ENCODE measurements at places on chromosomes 2 and 18.

GRCh38 chr2:58035352-58035751, 11.3 kb upstream of the VRK2 start:
- no peak for DNase-seq

- DNase-seq: no peak
Observed at GRCh38 chr2:236767941-236768340, 198.3 kb downstream of the ACKR3 start.

DNA sequence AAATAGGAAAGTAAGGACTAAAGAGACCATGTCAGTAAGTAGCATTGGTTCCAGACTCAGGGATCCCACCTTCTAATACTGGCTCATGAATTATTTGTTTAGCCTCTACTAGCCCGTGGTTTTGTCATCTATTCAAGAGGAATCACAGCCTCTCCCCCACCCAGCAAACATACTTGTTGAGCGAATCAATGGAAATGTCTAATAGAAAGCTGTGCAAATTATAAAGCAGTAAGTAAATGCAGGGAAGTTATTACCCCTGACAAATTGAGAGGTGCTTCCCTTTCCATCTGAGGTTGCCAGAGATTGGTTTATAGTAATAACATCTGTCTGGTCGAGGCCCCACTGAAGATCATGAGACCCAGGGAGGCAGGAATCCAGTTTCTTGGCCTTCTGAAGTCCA, 219.3 kb upstream of the OSR1 start:
- no peak for DNase-seq

DNA sequence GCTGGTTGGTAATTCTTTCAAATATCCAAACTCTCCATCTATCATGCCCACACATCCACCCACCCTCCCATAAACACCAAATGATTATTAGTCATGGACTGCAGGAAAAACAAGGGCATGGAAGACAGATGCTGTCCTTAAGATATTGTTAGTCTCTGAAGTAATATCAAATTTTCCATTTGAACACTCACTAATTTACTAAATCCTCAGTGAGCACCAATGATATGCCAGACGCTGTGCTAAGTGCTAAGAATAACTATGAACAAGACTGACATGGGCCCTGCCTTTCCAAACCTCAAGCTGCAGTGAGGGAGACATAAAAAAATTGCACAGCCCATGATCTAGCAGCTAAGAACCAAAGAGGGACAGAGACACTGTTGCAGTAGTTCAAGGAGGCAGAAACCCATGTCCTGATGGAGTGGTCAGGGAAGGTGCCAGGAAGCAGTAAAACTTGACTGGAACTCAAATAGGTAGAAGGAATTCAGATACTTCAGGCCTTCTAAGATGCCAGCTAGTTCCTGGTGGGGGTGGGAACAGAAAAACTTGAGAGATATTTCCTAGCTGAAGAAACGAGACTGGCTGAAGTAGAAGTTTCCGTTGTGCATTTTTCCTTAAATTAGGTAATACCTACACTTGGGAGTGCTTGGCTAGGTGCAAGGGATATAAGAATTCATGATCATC, 182.1 kb downstream of the OSR1 start:
- no peak for DNase-seq

DNA sequence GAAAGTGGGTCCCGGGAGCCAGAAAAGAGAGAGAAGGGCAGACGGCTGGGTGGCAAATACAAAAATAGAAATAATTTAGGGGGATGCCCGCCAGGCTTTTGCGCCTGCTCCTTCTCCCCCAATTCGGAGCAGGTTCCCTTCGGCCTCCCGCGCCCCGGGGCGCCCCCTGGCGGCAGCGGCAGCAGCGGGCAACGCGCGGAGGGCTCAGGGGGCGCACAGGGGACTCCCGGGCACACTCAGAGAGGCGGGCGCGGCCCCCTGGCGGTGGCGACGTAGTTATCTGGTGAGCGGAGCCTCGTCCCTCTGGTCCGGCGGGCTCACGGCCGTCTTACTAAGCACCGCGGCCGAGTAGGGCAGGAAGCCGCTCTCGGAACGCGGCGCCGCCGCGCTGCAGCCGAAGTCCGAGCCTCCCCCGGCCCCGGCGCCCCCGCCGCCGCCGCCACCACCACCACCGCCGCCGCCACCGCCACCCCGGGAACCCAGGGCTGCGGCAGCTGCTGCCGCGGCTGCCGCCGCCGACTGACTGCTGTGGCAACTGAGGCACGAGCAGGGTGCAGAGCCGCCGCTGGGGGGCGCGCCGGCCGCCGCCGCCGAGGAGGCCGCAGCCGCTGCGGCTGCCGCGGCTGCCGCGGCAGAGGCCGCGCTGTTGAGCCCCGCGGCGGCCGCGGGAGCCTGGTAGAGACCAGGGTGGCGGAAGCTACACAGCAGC, 3.8 kb downstream of the EVX2 start:
- peak; percentile 68 for DNase-seq

- no peak for DNase-seq
Observed at GRCh38 chr18:36477776-36478175, 180.3 kb downstream of the FHOD3 start.

DNA sequence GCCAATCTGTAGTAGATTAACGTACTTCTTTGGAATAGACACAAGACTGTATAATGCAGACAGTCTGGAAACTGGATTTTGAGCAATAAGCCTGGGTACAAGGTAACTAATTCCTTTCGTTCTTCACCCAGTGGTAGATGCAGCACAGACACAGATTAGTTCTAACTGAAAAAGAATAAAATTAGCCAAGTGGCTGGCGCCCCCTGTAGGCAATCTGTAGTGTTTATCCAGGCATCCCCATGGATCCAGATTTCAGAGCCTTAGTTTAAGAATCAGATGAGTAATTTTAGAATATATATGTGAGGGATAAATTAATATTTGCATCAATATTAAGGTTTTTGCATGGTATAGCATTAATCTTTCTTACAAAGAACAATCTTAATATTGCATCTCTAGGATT, 563.9 kb downstream of the DCC start:
- no peak for DNase-seq

DNA sequence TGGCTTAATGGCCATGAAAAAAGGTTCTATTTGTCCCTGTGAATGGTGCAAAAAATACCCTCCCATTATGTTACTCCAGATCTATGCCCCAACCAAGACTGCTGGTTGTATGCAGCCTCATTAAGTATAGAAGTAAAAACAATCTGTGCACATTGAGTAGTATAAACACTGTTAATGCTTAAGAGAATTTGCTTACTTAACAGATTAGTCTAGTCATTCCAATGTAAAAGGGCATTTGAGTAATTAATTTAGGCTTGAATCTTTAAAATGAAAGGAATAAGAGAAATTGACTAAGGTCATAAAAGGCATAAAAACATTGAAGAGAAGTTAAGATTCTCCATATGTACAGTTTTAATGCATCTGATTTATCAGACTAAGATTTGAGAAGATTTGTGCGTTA, 51.2 kb downstream of the FAM124B start:
- no peak for DNase-seq

GRCh38 chr2:31324016-31324633, 90.2 kb downstream of the EHD3 start:
- DNase-seq: no peak

DNA sequence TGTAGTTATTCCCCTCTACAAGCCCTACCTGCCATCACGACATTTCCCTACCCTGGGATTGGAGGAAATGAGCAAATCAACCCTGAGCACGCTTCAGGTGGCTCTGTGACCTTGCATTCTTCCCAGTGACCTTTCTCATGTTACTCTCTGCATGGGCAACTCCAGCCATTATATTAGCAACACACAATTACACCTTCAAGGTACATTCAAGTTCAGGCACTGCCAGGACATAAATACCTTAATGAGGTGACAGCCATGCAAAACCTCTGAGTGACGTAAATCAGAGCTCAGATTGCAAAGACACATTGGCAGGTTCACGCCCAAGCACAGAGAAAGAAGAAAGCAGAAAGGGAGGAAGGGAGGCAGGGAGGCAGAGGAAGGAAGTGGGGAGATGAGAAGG, 68.7 kb upstream of the ALK start:
- DNase-seq: no peak

DNA sequence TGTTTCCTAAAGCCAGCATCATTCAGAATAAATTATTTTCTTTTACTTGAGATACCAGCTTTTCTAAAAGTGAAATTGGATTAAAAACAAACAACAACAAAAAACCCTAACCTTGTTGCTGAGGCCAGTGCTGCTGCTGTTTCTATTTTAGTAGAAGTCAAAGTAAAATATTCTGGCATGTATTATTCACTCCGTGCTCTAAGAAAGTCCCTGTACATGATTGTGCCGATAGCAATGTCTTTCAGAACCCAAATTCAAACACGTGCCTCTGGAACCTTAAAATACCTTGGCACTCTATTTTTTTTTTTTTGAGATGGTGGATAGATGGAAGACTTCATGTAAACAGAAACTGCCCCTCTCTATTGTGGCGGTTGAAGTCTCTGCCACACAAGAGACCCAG, 43.7 kb downstream of the TANC1 start:
- DNase-seq: no peak

- peak; percentile 86 for DNase-seq
Observed at GRCh38 chr2:45771261-45771660, 119.8 kb downstream of the PRKCE start.

DNA sequence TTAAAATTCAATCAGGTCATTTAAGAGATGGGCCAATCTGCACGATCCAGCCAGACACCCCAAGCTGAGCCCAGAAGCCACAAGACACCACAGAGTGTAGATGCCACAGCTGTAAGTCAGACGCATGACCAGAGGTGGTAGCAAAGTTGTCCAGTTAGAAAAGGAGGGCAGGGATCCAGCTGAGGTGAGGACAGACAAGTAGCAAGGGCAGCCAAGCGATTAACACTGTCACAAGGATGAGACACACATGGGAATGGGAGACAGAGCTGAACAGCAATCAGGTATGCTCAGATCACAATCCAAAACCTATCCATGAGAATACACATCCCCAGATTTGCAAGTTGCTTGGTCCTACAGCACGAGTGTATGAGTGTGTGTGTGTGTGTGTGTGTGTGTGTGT, 143.4 kb upstream of the STK17B start:
- DNase-seq: peak; percentile 72

- DNase-seq: no peak
Observed at GRCh38 chr2:102061286-102061699, 69.5 kb downstream of the IL1R2 start.

DNA sequence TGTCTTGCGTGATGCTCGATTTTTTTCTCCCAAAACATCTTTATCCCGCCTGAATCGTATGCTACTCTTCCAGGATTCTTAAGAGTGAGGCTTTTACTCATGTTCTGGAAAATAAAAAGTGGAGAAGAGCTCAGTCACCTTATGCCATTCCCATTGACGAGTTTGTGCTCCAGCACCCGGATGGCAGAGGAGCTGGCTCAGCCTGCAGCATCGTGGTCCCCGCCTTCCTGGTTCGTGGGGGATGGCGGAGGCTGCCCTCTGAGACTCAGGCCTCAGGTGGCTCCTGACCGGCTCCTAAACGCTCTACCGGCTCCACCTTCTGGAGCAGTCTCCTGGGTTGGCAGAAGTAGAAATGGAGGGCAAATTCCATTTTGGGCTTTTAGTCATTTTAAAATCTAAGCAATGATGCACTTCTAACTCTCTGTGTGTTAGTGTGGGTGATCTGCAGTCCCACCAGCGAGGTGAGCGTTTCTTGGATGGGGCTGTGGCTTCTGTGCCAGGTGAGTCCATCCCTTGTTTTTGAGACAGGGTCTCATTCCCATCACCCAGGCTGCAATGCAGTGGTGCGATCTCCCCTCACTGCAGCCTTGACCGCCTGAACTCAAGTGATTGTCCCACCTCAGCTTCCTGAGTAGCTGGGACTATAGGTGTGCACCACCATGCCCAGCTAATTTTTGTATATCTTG, 27.8 kb downstream of the RTP5 start:
- peak; percentile 15 for DNase-seq

GRCh38 chr2:220469201-220469600, 841.8 kb downstream of the SLC4A3 start:
- DNase-seq: no peak

DNA sequence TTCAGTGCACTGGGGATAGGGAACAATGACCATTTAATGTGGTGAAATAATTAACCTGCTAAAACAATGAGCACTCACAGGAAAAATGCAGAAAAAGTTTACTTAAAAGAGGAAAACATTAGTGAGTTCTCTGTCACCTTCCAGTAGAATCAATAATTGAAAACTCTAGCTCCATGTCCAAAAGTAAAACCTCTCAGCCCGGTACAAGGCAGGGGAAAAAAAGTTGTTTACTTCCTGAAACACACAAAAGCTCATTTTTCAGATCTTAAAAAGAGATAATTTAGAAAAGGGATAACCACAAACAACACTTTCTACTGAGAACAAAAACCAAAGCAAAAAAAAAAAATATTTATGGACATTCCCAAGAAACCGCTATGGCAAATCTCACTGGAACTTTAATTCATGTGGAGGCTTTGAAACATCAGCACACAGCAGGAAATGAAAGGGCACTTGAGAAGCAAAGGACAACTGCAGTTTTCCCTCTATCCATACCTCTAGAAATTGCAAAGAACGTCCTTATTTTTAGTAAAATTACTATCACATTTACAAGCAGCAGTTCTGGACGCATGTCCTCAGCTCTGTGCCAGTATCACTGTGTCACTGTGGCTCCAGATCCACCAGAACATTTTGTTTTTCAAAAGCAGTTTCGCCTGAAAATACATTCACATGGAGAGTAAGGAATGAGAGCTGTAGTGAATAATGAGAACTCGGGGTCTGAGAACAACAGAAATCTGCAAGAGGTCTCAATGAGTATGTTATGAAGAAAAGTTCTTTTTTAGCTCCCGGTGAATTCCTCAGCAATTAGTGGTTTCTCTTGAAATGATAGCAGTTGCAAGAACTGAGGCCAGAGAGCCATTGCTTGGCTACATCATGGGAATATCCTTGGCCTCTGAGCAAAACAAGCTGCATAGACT, 44.7 kb upstream of the DNAH7 start:
- no peak for DNase-seq

GRCh38 chr2:106115250-106115649, 78.9 kb downstream of the UXS1 start:
- no peak for DNase-seq

DNA sequence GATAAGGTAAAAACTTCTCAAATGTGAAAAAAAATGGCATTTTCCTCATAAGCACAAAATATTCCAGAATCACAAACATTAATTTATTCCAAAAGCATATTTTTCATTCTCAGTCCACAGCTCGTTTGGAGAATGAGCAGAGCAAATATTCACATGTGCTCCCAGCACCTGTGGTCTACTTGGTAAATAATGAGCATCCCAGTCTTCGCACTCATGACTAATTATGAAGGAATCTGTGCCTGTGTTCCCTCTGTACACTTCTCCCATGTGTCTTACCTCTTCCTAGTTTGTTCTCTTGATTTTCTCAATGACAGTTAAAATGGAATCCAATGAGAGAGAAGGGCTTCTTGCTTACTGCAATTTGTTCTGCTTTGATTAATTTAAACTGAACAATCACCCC, 671.0 kb upstream of the SOX11 start:
- no peak for DNase-seq

Measured in heart left ventricle (tissue), 16 donors.